ENCODE measurements at places on chromosomes 13 and 19. TPM values are rescaled to one million over a fixed set of nuclear protein-coding genes. Genes with fewer than 3 reads are reported as not detected.

The NPAS1 gene
- total RNA-seq, result not detected

The ERFL gene
- total RNA-seq, result not detected

DNA sequence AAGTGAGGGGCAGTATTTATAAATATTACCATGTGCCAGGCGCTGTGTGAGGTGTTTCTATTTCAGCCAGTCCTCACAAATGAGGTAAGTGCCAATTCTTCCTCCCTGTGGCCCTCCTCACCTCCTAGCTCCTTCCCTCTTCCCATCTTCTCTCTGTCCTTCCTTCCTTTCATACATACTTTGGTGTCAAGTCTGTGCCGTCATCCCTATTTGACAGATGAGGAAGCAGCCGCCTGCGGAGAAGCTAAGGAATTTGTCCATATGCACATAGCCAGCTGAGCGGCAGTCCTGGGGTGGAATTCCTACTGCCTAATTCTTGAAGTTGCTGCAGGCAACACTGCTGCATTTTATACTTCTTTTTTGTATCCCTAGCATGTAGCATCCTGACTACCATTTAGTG, 150.8 kb downstream of the B3GLCT start:
- H3K36me3 ChIP-seq, result no peaks in the 10 kb centered on the region
- DNase-seq, result no peak
- H3K27ac ChIP-seq, result no peak overlapping the region
- no peak overlapping the region for H3K4me3 ChIP-seq

The PRR20D gene
- not detected for total RNA-seq

- peak overlapping the region; percentile 30 for H3K4me3 ChIP-seq
- no peaks in the 10 kb centered on the region for H3K36me3 ChIP-seq
- H3K4me1 ChIP-seq, result peaks cover 4% of the 10 kb centered on the region
- peak; percentile 40 for DNase-seq
- H3K27ac ChIP-seq, result no peak overlapping the region
- no peaks in the 10 kb centered on the region for H3K27me3 ChIP-seq
Observed at GRCh38 chr19:4759388-4760284, 31.9 kb upstream of the FEM1A start.

The BORA gene
- not detected for total RNA-seq

- no peaks in the 10 kb centered on the region for H3K4me1 ChIP-seq
- no peak overlapping the region for H3K27ac ChIP-seq
- DNase-seq, result no peak
- no peaks in the 10 kb centered on the region for H3K36me3 ChIP-seq
- no peak overlapping the region for H3K4me3 ChIP-seq
Observed at GRCh38 chr13:107348471-107348870, 780.5 kb upstream of the ARGLU1 start.

The ZNF599 gene
- total RNA-seq, result 2.2 TPM

- DNase-seq, result no peak
- H3K27me3 ChIP-seq, result no peaks in the 10 kb centered on the region
- no peaks in the 10 kb centered on the region for H3K36me3 ChIP-seq
- no peaks in the 10 kb centered on the region for H3K4me1 ChIP-seq
- no peak overlapping the region for H3K4me3 ChIP-seq
Observed at GRCh38 chr19:5484398-5485285, 29.4 kb downstream of the ZNRF4 start.

The DOHH gene
- 40.9 TPM for total RNA-seq

GRCh38 chr19:31408460-31409124, 59.4 kb upstream of the TSHZ3 start:
- H3K4me1 ChIP-seq, result no peaks in the 10 kb centered on the region
- H3K27ac ChIP-seq, result no peak overlapping the region
- no peaks in the 10 kb centered on the region for H3K36me3 ChIP-seq
- no peaks in the 10 kb centered on the region for H3K27me3 ChIP-seq
- DNase-seq, result no peak

DNA sequence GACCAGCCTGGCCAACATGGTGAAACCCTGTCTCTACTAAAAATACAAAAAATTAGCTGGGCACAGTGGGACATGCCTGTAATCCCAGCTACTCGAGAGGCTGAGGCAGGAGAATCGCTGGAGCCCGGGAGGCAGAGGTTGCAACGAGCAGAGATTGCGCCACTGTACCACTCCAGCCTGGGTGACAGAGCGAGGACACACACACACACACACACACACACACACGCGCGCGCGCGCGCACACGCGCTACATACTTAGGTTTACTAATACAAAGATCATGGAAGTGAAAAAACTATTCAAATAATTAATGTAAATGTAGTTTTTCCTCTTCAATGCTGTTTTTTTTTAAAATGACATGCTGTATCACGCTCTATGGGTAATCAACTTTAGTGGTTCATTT, 58.5 kb upstream of the ZDHHC20 start:
- no peak overlapping the region for H3K27ac ChIP-seq
- no peak for DNase-seq
- H3K27me3 ChIP-seq, result no peaks in the 10 kb centered on the region
- H3K4me3 ChIP-seq, result no peak overlapping the region

GRCh38 chr19:35641515-35642151, at the start of gene ETV2:
Gene ETV2, plus strand, starts transcription at chr19:35641745. Its CDS starts 716 bp downstream, at chr19:35642461.
- no peaks in the 10 kb centered on the region for H3K27me3 ChIP-seq
- H3K4me1 ChIP-seq, result peaks cover 14% of the 10 kb centered on the region
- no peak for DNase-seq
- H3K27ac ChIP-seq, result no peak within 1 kb of the TSS
- H3K36me3 ChIP-seq, result peaks cover 17% of the 10 kb centered on the region
- H3K4me3 ChIP-seq, result no peak within 1 kb of the TSS

DNA sequence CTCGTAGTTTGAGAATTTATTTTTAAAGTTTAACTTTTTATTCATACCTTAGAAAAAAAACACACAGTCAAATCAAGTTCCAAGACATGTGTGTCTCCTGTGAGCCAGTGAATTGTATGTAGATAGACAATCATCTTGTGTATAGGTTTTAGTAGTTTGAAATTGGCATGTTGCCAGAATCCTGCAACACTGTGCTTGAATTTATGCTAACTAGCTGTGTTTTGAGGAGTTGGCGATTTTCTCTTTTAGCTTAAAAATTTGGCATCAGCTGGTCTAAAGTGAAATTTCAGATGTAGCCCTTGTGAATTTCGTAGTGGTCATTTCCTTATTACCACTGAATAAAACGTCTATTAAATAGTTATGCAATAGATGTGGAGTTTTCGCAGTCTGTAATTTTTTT, 213.2 kb downstream of the ATP8A2 start:
- H3K4me1 ChIP-seq, result no peaks in the 10 kb centered on the region
- no peaks in the 10 kb centered on the region for H3K27me3 ChIP-seq
- H3K4me3 ChIP-seq, result no peak overlapping the region
- no peak for DNase-seq

DNA sequence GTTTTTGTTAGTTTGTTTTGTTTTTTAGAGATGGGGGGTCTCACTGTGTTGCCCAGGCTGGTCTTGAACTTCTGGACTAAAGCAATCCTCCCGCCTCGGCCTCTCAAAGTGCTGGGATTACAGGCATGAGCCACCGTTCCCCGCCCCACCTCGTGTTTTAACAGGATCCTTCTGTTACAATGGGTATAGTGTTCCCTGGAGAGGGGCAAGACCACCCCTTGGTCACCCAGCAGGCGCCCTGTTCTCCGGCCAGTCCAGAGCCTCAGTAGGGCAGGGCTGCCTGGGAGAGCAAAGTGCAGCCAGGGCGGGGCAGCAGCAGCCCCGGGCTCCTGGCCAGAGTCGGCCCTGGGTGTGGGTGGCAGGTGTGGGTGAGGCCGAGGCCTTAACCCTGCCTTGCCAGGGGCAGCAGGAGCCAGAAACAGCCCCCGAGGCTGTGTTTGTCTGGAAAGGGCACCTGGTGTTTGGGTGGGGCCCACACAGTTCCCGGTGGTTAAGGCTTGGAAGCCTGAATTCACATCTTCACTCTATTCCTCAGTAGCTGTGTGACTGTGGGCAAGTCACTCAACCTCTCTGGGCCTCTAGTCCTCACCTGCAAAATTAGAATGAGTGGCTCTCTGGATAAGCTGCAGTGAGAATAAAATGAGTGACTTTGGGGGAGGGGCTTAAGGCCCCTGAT, 7.2 kb downstream of the VASP start:
- no peak overlapping the region for H3K4me3 ChIP-seq
- H3K27me3 ChIP-seq, result no peaks in the 10 kb centered on the region
- no peak for DNase-seq
- H3K36me3 ChIP-seq, result peaks cover 31% of the 10 kb centered on the region
- peak overlapping the region; percentile 52 for H3K27ac ChIP-seq

Measured in ascending aorta (tissue), 2 donors.